Prostate gland (tissue), 2 donors: ENCODE measurements at places on chromosomes 16 and 17.
A peak's percentile ranks its signal among the peaks of the same experiment; 100 is the strongest.

DNA sequence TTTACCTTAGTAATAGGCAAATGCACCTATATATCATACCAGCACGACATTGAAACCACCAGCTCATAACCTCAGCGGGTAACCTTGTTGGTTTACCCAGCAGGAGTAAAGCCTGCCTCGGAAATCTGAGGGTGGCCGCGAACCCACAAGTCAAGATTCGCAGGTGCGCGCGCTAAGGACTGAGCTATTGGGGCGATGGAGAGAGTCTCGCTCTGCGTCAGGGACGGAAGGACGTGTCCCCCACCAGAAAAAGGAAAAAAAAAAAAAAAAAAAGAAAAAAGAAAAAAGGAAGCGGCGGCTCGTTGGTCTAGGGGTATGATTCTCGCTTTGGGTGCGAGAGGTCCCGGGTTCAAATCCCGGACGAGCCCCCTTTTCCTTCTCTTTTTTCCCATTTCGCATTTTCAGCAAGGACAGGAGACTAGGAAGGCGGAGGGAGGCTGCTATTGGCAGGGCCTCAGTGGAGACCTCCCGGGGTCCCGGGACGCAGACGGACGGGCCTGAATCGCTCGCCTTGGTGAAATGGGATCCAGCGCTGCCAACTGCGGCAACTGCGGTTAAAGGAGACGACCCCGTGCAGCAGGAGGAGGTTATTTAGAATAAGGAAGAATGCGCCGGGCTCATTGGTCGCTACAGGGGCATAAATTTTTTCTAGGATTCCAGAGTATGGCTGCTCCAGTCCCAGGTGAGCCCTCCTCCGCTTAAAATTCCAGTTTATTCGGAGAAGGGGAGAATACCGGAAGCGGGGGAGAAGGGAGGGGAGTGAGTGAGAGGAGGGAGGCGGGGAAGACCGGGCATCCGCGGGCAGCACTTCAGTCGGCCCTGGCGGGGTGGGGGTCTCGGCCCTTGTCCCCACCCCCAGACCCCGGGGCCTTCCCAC lies at the start of gene OR1F1:
Gene OR1F1, plus strand, starts transcription at position 407 of the 877 bp plus-strand sequence.
- peaks cover under 1% of the 10 kb centered on the region for H3K4me1 ChIP-seq
- no peaks in the 10 kb centered on the region for H3K36me3 ChIP-seq
- peaks cover 52% of the 10 kb centered on the region for H3K27me3 ChIP-seq
- DNase-seq, result no peak
- H3K4me3 ChIP-seq, result no peak within 1 kb of the TSS

- H3K4me3 ChIP-seq, result no peak overlapping the region
- H3K27ac ChIP-seq, result no peak overlapping the region
- H3K27me3 ChIP-seq, result no peaks in the 10 kb centered on the region
- H3K36me3 ChIP-seq, result no peaks in the 10 kb centered on the region
These were observed 4.9 kb upstream of the STAT5A start for GRCh38 chr17:42283241-42284023.

GRCh38 chr16:30785126-30786106 lies 1.6 kb downstream of the ZNF629 start:
- no peaks in the 10 kb centered on the region for H3K4me1 ChIP-seq
- DNase-seq, result no peak
- no peak overlapping the region for H3K4me3 ChIP-seq
- no peak overlapping the region for H3K27ac ChIP-seq
- H3K27me3 ChIP-seq, result no peaks in the 10 kb centered on the region

DNA sequence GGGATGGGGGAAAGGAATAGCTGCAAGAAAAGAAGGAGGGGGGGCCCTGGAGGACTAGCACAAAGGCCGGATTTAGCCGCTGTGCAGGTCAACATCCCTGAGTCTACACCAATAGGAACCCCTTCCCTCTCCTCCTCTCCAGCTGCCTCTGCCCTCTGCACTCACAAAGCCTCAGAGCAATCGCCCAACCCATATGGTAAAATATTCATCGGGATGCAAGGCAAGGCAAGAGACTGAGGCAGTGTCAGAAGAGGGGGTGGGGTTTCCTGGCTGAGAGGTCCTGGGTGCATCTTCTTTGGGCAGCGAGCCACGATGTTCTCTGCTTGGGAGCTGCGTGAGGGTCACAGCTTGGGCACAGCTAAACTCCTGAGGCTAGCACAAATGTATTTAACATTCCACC lies 115.5 kb upstream of the NLRP1 start:
- H3K4me1 ChIP-seq, result no peaks in the 10 kb centered on the region
- H3K27me3 ChIP-seq, result no peaks in the 10 kb centered on the region
- no peak overlapping the region for H3K4me3 ChIP-seq
- DNase-seq, result no peak

DNA sequence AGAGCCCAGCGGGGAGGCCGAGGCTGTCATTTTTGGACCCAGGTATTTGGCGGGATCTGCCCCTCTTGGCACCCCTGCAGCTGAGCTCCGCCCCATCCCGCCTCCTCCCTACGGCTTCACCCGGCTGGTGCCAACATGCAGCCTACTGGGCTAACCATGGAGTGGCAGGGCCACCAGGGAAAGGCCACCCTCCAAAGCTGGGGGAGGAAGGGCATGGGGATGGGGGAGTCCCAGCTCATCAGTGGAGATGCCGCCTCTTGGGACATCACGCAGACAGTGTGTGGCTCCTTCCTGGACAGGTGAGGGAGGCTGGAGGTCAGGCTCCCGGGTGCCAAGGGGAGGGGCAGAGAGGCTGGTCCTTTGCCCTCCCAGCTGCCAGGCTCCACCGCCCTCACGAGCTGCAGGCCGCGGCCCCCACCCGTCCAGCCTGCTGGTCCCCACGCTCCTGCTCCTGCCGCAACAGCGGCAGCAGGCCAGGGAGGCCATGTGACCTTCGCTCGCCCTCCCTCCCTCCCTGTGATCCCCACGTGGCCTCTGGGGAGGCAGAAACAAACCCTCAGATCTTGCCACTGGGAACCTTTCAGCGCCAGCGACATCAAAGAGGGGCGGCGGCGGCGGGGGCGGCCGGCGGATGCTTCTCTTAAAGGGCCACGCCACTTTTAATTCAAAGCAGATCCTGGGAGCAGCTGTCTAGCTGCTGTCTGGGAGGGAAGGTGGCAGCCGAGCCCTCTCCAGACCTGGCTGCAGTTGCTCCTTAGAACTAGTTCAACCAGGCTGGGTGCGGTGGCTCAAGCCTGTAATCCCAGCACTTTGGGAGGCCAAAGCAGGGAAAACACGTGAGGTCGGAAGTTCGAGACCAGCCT lies 6.8 kb upstream of the NOTUM start:
- no peak overlapping the region for H3K4me3 ChIP-seq
- no peaks in the 10 kb centered on the region for H3K36me3 ChIP-seq
- H3K27me3 ChIP-seq, result no peaks in the 10 kb centered on the region
- H3K27ac ChIP-seq, result no peak overlapping the region
- DNase-seq, result peak; percentile 40

GRCh38 chr17:19579867-19580565 lies 46.4 kb downstream of the SLC47A1 start:
- DNase-seq, result no peak
- H3K27me3 ChIP-seq, result no peaks in the 10 kb centered on the region
- H3K4me1 ChIP-seq, result no peaks in the 10 kb centered on the region

- DNase-seq, result no peak
- H3K4me1 ChIP-seq, result peaks cover 26% of the 10 kb centered on the region
These were observed 979 bp downstream of the MAP3K14 start for GRCh38 chr17:45315648-45316433.

DNA sequence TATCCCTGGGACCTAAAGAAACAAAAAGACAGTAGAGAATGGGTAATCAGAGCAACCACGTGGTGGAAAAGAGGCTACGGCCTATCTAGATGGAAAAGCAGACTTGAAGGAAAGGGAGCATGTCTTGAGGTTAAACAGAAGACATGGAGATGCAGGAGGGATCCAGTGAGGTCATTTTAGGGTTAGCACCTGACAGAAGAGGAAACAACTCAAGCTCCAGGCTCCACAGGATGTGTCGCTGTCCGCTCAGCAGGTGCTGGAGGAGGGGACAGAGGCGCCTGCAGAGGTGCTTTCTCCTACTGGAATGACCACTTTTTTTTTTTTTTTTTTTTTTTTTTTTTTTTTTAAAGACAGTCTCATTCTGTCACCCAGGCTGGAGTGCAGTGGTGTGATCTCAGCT lies 47.5 kb upstream of the CLEC3A start:
- no peaks in the 10 kb centered on the region for H3K36me3 ChIP-seq
- H3K4me1 ChIP-seq, result no peaks in the 10 kb centered on the region
- no peak overlapping the region for H3K4me3 ChIP-seq

GRCh38 chr16:67040166-67040565 lies 11.2 kb downstream of the CBFB start:
- H3K27me3 ChIP-seq, result no peaks in the 10 kb centered on the region
- no peak for DNase-seq
- no peaks in the 10 kb centered on the region for H3K36me3 ChIP-seq

- H3K27me3 ChIP-seq, result no peaks in the 10 kb centered on the region
- no peak for DNase-seq
- no peak overlapping the region for H3K27ac ChIP-seq
These were observed 4.6 kb upstream of the ATP2A1 start for GRCh38 chr16:28873543-28874201.

DNA sequence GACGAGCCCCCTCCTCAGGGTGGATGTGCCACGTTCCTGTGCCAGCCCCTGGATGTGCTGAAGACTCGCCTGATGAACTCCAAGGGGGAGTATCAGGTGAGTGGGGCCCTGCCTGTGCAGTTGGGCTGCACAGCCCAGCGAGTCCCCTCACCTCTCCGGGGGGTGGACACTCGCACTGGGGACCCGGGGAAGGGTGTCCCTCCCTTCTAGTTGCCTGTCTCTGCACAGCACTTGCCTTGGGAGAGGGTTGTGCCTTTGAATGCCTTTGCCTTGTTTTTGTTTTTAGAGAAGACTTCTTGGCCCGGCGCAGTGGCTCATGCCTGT lies 5.6 kb downstream of the SLC25A10 start:
- H3K27ac ChIP-seq, result no peak overlapping the region
- no peak for DNase-seq
- H3K4me1 ChIP-seq, result peaks cover 17% of the 10 kb centered on the region

- H3K4me1 ChIP-seq, result no peaks in the 10 kb centered on the region
- no peak overlapping the region for H3K4me3 ChIP-seq
- H3K27me3 ChIP-seq, result no peaks in the 10 kb centered on the region
These were observed 474.4 kb downstream of the SLC39A11 start for GRCh38 chr17:72618001-72618509.

GRCh38 chr17:39663688-39664580 lies 1.2 kb upstream of the TCAP start:
- H3K27ac ChIP-seq, result no peak overlapping the region
- no peak for DNase-seq
- H3K4me1 ChIP-seq, result peaks cover 13% of the 10 kb centered on the region
- no peaks in the 10 kb centered on the region for H3K27me3 ChIP-seq
- no peaks in the 10 kb centered on the region for H3K36me3 ChIP-seq

- no peak overlapping the region for H3K4me3 ChIP-seq
- H3K36me3 ChIP-seq, result no peaks in the 10 kb centered on the region
- DNase-seq, result no peak
- H3K4me1 ChIP-seq, result no peaks in the 10 kb centered on the region
- H3K27me3 ChIP-seq, result no peaks in the 10 kb centered on the region
These were observed 9.7 kb upstream of the GINS2 start for GRCh38 chr16:85698459-85698891.
